Lower lobe of right lung (tissue), 2 donors: ENCODE measurements at places on chromosomes 12 and 14.
A peak's percentile ranks its signal among the peaks of the same experiment; 100 is the strongest.

- no peaks in the 10 kb centered on the region for H3K36me3 ChIP-seq
- no peaks in the 10 kb centered on the region for H3K4me1 ChIP-seq
- H3K27ac ChIP-seq, result no peak overlapping the region
- no peak overlapping the region for H3K4me3 ChIP-seq
- no peaks in the 10 kb centered on the region for H3K27me3 ChIP-seq
Measured at GRCh38 chr12:90090929-90091651, 382.5 kb upstream of the ATP2B1 start.

- H3K27ac ChIP-seq, result no peak overlapping the region
- H3K4me1 ChIP-seq, result peaks cover 6% of the 10 kb centered on the region
- no peaks in the 10 kb centered on the region for H3K36me3 ChIP-seq
- H3K27me3 ChIP-seq, result no peaks in the 10 kb centered on the region
Measured at GRCh38 chr12:12086362-12086761, 15.6 kb downstream of the BCL2L14 start.

- H3K4me3 ChIP-seq, result no peak overlapping the region
- H3K36me3 ChIP-seq, result no peaks in the 10 kb centered on the region
- H3K27me3 ChIP-seq, result no peaks in the 10 kb centered on the region
- DNase-seq, result no peak
Measured at GRCh38 chr14:75875958-75876357, 105.8 kb downstream of the TGFB3 start.

DNA sequence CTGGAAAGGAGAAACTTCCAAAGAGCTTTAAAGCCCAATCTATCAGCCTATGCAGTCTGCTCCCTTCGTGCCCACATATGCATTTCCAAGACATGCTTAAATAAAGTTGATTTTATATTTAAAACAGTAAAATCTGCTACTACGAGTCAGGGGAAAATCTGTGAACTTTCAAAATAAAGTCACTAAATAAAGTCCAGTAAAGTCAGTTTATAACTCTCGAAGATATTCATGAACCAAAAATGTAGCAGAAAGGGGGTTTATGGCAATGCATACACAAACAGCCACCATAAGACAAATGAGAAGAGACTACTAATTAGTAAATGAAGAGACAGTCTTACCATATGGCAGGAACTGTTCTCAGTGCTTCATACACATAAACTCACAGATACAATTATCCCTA, 19.7 kb downstream of the AREL1 start:
- no peak for DNase-seq
- H3K36me3 ChIP-seq, result peaks cover 37% of the 10 kb centered on the region
- H3K4me3 ChIP-seq, result no peak overlapping the region
- no peak overlapping the region for H3K27ac ChIP-seq

DNA sequence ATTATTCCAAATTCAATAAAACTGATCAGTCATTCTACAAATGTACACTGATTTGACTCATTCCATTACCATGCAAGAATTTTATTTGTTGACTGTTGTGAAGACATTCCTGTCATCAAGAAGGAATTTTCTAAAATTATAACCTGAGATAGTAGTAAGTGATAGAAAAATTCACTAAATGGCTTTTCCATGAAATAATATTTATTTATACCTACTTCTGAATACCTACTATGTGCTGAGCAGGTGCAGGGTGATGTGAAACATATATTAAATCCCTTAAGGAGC, 841.7 kb downstream of the NRXN3 start:
- H3K27ac ChIP-seq, result no peak overlapping the region
- no peak for DNase-seq
- H3K4me3 ChIP-seq, result no peak overlapping the region
- peaks cover 5% of the 10 kb centered on the region for H3K4me1 ChIP-seq
- H3K36me3 ChIP-seq, result no peaks in the 10 kb centered on the region

DNA sequence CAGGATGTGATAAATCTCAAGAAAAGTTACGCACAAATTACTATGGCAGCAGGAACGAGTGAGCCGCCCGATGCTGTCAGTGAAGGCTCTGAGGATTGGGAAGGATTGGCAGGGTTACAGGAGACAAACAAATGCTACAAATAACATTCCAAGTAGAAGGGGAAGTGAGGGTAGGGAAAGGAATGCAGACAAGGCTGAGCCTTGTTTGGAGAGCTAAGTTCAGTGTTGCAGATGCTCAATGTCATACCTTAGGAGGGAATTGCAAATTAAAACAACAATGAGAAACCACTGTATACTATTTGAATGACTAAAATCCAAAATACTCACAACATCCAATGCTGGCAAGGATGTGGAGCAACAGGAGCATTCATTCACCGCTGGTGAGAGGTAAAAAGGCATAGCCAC, 1.3 kb downstream of the CLEC9A start:
- no peaks in the 10 kb centered on the region for H3K4me1 ChIP-seq
- no peak overlapping the region for H3K4me3 ChIP-seq
- no peaks in the 10 kb centered on the region for H3K36me3 ChIP-seq
- no peaks in the 10 kb centered on the region for H3K27me3 ChIP-seq

DNA sequence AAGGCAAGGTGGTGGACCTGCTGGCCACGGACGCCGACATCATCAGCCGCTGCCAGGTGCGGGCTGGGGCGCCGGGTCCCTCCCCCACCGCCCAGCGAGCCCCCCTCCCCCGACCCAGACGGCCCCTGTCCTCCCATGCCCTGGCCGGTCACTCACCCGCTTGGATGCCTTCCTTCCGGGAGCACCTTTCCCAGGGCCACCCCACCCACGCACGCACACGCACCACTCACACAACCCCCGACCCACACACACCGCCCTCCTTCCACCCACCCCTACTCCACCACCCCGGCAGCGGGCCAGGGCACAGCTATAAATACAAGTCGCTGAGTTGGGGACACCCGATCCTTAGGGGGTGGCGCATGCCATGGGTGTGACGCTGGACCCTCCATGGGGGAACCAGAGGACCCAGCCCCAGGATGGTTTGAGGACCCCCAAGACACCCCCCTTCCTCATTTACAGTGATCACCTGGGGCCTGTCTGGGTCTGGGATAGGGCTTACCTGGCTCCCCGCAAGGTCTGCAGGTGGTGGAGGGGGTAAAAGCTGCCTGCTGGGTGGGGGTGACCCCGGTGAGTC, 465 bp downstream of the ADSS1 start:
- H3K4me1 ChIP-seq, result peaks cover 15% of the 10 kb centered on the region
- no peaks in the 10 kb centered on the region for H3K27me3 ChIP-seq
- peak; percentile 70 for DNase-seq
- peak overlapping the region; percentile 69 for H3K27ac ChIP-seq
- peaks cover 12% of the 10 kb centered on the region for H3K36me3 ChIP-seq

DNA sequence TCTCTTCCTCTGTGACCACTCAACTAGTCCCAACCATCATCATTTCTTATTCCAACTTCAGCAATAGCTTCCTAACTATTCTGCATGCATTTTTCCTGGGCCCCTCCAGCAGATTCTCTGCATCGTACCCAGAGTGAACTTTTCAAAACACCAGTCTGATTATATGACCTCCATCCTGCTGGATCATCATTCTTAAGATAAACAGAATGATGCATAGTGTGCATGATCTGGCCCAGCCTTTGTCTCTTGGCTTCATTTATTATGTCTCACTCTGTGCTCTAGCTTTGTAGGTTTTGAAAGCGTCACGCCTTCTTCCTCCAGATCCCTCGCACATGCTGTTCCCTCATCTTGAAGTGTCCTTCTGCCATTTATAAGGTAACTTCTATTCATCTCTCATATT, 46.3 kb upstream of the SLC38A4 start:
- H3K4me1 ChIP-seq, result no peaks in the 10 kb centered on the region
- no peak overlapping the region for H3K4me3 ChIP-seq
- DNase-seq, result no peak
- H3K36me3 ChIP-seq, result no peaks in the 10 kb centered on the region
- H3K27me3 ChIP-seq, result no peaks in the 10 kb centered on the region
- no peak overlapping the region for H3K27ac ChIP-seq

- DNase-seq, result no peak
- H3K27me3 ChIP-seq, result no peaks in the 10 kb centered on the region
- H3K27ac ChIP-seq, result no peak overlapping the region
- H3K36me3 ChIP-seq, result no peaks in the 10 kb centered on the region
- no peak overlapping the region for H3K4me3 ChIP-seq
Measured at GRCh38 chr14:55088356-55088755, 36.9 kb downstream of the MAPK1IP1L start.

DNA sequence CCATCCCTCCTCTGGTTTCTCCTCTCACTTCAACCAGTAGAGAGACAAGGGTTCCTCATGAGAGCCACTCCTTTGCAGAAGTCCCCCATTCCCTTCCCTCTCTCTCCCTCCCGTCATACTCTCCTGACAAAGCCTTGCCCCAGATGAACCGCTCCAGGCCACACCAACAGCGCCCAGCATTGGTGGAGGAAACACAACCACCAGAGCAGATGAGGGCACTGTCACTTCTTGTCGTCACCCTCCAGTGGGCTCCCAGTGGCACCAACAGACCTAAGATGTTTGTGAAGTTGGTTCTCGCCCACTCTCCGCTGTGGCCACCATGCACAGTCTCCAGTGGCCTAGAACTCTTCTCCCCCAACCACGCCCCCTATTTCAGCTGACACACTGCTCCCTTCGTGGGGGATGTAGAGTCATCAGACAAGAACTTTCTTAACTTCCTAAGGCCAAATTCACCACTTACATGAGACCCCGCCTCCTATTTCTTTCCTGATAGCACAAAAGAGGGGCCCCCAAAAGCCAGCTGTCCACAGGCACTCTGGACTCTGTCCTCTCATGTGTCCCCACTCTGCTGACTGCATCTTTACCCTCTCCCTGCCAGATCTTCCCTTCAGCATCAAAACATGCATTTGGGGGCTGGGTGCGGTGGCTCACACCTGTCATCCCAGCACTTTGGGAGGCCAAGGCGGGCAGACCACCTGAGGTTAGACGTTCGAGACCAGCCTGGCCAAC, 29.2 kb upstream of the PLEKHG6 start:
- H3K36me3 ChIP-seq, result no peaks in the 10 kb centered on the region
- H3K27ac ChIP-seq, result no peak overlapping the region
- no peak for DNase-seq

- no peak for DNase-seq
- no peak overlapping the region for H3K27ac ChIP-seq
- peaks cover 9% of the 10 kb centered on the region for H3K27me3 ChIP-seq
- no peaks in the 10 kb centered on the region for H3K36me3 ChIP-seq
- H3K4me3 ChIP-seq, result no peak overlapping the region
Measured at GRCh38 chr14:95052016-95052585, 105.2 kb downstream of the DICER1 start.

GRCh38 chr12:118271770-118272417, 100.8 kb downstream of the TAOK3 start:
- peaks cover 28% of the 10 kb centered on the region for H3K4me1 ChIP-seq
- no peak overlapping the region for H3K4me3 ChIP-seq
- H3K27ac ChIP-seq, result peak overlapping the region; percentile 25
- no peaks in the 10 kb centered on the region for H3K27me3 ChIP-seq

- DNase-seq, result no peak
- H3K27me3 ChIP-seq, result no peaks in the 10 kb centered on the region
- peaks cover 3% of the 10 kb centered on the region for H3K4me1 ChIP-seq
- no peak overlapping the region for H3K4me3 ChIP-seq
- no peak overlapping the region for H3K27ac ChIP-seq
Measured at GRCh38 chr12:50079771-50080170, 5.4 kb upstream of the SMARCD1 start.

DNA sequence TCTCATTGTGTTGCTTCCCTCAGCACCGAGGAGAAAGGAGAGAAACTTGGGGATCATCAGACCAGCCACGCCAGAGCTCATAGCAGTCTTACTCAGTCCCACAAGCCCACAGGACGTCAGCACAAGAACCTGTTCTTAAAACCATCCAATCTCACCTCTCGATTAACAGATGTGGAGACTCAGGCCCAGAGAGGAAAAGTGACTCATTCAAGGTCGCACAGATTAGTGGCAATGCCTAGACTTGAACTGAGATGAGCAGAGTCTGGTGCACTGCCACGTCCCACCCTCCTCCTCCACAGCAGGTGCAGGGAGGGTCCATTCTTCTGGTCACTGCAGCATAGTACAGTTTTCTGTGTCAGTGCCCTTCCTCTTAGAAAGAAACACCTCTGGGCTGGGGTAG, 154.9 kb upstream of the PZP start:
- H3K27me3 ChIP-seq, result no peaks in the 10 kb centered on the region
- no peaks in the 10 kb centered on the region for H3K36me3 ChIP-seq

DNA sequence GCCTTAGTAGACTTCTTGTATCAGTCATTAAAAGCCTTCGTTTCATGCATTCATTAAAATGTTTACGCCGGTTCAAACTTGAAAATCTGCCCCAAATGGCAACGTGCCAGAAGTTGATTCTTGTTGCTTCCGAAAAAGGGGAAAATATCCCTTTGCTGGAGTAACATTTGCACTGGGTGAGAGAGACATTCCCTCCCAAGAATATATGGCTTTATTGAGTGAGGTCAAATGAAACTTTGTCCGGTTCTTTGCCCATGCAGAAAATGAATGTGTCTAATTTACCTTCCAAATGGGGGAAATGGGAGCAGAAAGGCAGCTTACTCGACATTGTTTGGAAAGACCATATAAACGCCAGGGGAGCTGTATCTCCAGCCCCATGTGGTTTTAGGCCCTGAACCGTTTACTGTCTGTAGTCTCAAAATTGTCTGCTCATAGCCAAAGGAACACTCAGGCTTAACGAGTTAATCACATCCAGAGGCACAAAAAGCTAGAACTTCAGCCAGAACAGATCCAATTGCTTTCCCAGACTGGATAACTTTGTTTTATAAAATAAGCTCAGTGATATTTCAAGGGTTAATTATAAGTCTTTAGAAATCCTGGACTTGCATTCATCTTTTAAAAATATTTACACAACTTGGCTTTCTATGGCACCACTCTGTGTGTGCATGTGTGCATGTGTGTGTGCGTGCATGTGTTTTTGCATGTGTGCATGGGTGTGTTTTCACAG, 2.9 kb upstream of the EMP1 start:
- no peaks in the 10 kb centered on the region for H3K36me3 ChIP-seq
- peaks cover 20% of the 10 kb centered on the region for H3K4me1 ChIP-seq
- H3K4me3 ChIP-seq, result no peak overlapping the region
- no peak overlapping the region for H3K27ac ChIP-seq
- H3K27me3 ChIP-seq, result no peaks in the 10 kb centered on the region

GRCh38 chr12:49588721-49589516, 16.5 kb downstream of the FAM186B start:
- no peak overlapping the region for H3K27ac ChIP-seq
- H3K36me3 ChIP-seq, result peaks cover 3% of the 10 kb centered on the region
- no peak for DNase-seq
- H3K27me3 ChIP-seq, result no peaks in the 10 kb centered on the region
- H3K4me1 ChIP-seq, result no peaks in the 10 kb centered on the region

DNA sequence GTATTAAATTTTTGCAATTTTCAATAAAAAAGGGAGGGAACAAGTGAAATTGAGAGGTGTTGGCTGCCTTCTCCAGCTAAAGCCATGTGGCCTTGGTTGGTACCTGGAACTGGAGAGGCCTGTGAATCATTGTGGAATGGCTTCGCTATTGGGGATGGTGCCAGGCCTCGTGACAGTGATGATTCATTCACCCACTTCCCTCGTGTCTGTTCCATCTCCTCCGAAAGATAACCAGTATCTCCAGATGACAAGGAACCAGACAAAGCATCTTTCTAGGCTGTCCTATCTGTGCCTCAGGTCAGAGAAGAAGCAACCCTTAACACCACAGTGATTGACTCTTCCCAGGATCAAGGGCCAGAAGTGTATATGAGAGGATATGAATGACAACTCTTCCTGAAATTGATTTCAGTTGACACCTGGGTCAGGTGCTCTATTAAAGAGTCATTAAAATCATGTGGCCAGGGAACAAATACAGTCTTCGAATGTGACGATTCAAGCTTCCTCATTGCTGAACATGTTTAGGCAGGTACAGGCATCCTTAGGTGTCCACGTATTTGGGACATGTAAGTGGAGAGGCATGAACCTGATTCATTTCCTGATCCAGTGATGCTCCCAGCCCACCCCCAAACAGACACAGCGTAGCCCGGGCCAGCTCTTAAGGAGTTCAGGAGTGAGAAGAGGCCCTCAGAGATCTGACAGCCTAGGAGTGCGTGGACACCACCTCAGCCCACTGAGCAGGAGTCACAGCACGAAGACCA, at the start of gene RNASE7:
RNASE7 (plus strand) TSS at position 687 of the 758 bp plus-strand sequence. CDS start 631 bp downstream, outside the sequence.
- no peak for DNase-seq
- no peaks in the 10 kb centered on the region for H3K27me3 ChIP-seq
- peak within 1 kb of the TSS; percentile 25 for H3K27ac ChIP-seq
- no peak within 1 kb of the TSS for H3K4me3 ChIP-seq
- H3K36me3 ChIP-seq, result no peaks in the 10 kb centered on the region
